ENCODE measurements at places on chromosomes 5 and 9.
A peak's percentile ranks its signal among the peaks of the same experiment; 100 is the strongest.

- H3K36me3 ChIP-seq: no peaks in the 10 kb centered on the region
- H3K27me3 ChIP-seq: no peaks in the 10 kb centered on the region
- no peak overlapping the region for H3K4me3 ChIP-seq
- H3K27ac ChIP-seq: peak overlapping the region; percentile 87
- peak; percentile 55 for DNase-seq
Observed at GRCh38 chr5:139138809-139139208, 59.4 kb downstream of the SIL1 start.

GRCh38 chr9:15142878-15143534 is 164.0 kb downstream of the TTC39B start:
- H3K36me3 ChIP-seq: no peaks in the 10 kb centered on the region
- no peak for DNase-seq
- no peak overlapping the region for H3K4me3 ChIP-seq
- no peaks in the 10 kb centered on the region for H3K27me3 ChIP-seq
- no peaks in the 10 kb centered on the region for H3K4me1 ChIP-seq

DNA sequence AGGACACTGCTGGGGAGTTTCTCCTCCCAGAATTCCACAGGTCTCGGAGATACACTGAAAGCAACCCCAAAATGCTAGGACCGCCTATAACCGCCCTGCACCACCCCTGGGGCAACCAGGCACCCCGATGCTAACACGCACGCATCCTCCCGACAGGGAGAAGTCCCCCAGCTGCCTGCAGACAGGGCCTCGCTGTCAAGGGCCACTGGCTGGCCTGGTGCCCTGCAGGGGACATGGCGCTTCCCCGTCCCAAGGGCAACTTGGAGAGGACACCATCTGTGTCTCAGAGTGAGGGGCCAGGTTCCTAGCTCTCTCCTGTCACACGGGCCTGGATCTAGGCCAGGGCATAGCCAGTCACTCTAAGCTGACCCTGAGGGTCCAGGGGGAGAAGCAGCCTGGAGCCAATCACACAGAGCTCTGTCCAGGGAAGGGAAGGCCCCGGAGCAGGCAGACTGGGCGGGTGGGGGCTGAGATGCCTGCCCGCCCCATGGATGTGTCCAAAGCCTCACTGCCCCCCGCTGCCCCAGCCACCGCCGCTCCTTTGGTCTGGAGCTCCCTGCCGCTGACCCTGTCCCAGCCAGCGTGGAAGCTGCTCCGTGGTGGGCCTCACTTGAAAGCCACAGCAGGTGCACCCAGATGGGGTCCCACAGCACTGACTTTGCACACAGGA is 9.7 kb downstream of the NOTCH1 start:
- no peaks in the 10 kb centered on the region for H3K4me1 ChIP-seq
- H3K27me3 ChIP-seq: no peaks in the 10 kb centered on the region
- no peak for DNase-seq
- H3K36me3 ChIP-seq: no peaks in the 10 kb centered on the region
- no peak overlapping the region for H3K4me3 ChIP-seq

DNA sequence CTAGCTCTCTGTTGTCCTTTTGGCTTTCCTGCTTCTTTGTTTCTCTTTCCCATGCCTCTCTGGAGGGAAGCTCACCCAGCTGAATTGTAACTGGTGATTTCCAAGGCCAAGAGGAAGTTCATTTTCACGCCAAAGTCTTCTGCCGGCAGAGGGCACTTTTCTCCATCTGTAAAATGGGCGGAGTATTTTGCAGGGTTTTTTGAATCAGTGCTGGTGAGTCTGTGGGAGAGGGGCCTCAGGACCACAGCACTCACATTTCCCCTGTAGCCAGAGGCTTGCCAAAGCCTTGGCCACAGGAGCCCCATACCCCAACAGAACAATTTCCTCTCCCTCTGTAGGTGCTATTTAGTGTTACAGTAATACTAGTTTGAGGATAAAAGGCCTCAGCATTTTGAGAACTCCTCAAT is 42.3 kb upstream of the MATR3 start:
- no peak overlapping the region for H3K27ac ChIP-seq
- no peaks in the 10 kb centered on the region for H3K4me1 ChIP-seq
- no peaks in the 10 kb centered on the region for H3K36me3 ChIP-seq
- no peaks in the 10 kb centered on the region for H3K27me3 ChIP-seq

GRCh38 chr9:136626066-136626725 is 36.5 kb upstream of the EGFL7 start:
- no peaks in the 10 kb centered on the region for H3K36me3 ChIP-seq
- DNase-seq: no peak
- H3K4me3 ChIP-seq: no peak overlapping the region
- no peaks in the 10 kb centered on the region for H3K27me3 ChIP-seq
- H3K4me1 ChIP-seq: no peaks in the 10 kb centered on the region
- no peak overlapping the region for H3K27ac ChIP-seq

DNA sequence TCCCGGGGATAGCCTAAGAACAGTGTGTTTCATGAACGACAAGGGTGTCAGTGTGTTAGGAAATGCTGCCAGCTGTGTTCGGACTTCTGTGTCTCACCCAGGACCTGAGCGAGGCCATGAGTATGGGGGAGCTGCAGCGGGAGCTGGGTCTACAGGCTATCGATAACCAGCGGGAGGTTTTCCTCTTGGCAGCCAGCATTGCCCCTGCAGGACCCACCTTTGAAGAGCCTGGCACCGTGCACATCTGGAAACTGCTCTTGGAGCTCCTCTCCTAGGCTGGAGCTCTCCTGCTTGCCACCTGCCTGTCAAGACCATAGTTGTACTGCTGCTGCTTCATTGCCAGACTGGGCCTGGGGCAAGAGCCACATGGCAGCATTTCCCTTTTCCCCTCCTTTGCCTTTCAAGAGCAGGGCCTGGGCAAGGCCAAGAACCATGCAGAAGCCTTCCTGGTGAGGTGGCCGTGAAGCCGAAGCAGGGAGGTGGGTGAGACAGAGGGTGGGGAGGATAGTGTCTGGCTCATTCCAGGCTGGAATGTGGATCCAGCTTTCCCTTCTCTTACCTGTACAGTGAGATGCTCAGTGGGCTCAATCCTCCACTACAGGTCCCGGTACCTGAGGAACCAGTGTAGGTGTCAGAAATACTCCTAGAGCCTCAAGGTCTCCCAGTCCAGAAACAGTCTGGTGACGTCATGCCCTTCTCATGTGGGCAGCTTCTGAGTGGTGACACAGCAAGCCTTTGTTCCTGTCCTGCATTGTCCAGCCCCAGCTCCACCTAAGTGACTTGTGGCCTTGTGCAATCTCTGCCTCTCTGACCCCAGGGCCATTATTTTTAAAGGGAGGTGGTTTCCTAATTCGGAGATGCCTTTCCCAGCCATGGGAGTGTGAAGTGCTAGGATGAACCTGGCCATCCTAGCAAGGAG is 6.6 kb downstream of the ARL10 start:
- no peaks in the 10 kb centered on the region for H3K27me3 ChIP-seq
- H3K27ac ChIP-seq: no peak overlapping the region
- DNase-seq: no peak
- no peak overlapping the region for H3K4me3 ChIP-seq
- H3K36me3 ChIP-seq: no peaks in the 10 kb centered on the region
- no peaks in the 10 kb centered on the region for H3K4me1 ChIP-seq

- H3K27me3 ChIP-seq: no peaks in the 10 kb centered on the region
- no peaks in the 10 kb centered on the region for H3K36me3 ChIP-seq
- H3K27ac ChIP-seq: no peak overlapping the region
- no peaks in the 10 kb centered on the region for H3K4me1 ChIP-seq
- H3K4me3 ChIP-seq: no peak overlapping the region
Observed at GRCh38 chr5:180909782-180910181, 10.8 kb downstream of the BTNL8 start.

GRCh38 chr5:103532086-103532734 is 30.4 kb downstream of the NUDT12 start:
- H3K27ac ChIP-seq: no peak overlapping the region
- H3K27me3 ChIP-seq: no peaks in the 10 kb centered on the region
- H3K4me1 ChIP-seq: no peaks in the 10 kb centered on the region

GRCh38 chr5:143442385-143442784 is 38.9 kb upstream of the NR3C1 start:
- no peak overlapping the region for H3K4me3 ChIP-seq
- DNase-seq: no peak
- H3K27me3 ChIP-seq: no peaks in the 10 kb centered on the region
- no peaks in the 10 kb centered on the region for H3K36me3 ChIP-seq
- H3K4me1 ChIP-seq: no peaks in the 10 kb centered on the region
- H3K27ac ChIP-seq: no peak overlapping the region

- no peaks in the 10 kb centered on the region for H3K27me3 ChIP-seq
- H3K4me1 ChIP-seq: peaks cover 3% of the 10 kb centered on the region
- no peak for DNase-seq
- no peak overlapping the region for H3K27ac ChIP-seq
Observed at GRCh38 chr5:42855811-42856210, 44.1 kb upstream of the SELENOP start.

- no peak overlapping the region for H3K4me3 ChIP-seq
- H3K27me3 ChIP-seq: no peaks in the 10 kb centered on the region
- H3K36me3 ChIP-seq: no peaks in the 10 kb centered on the region
- DNase-seq: no peak
Observed at GRCh38 chr5:14182761-14183160, 39.6 kb downstream of the TRIO start.

DNA sequence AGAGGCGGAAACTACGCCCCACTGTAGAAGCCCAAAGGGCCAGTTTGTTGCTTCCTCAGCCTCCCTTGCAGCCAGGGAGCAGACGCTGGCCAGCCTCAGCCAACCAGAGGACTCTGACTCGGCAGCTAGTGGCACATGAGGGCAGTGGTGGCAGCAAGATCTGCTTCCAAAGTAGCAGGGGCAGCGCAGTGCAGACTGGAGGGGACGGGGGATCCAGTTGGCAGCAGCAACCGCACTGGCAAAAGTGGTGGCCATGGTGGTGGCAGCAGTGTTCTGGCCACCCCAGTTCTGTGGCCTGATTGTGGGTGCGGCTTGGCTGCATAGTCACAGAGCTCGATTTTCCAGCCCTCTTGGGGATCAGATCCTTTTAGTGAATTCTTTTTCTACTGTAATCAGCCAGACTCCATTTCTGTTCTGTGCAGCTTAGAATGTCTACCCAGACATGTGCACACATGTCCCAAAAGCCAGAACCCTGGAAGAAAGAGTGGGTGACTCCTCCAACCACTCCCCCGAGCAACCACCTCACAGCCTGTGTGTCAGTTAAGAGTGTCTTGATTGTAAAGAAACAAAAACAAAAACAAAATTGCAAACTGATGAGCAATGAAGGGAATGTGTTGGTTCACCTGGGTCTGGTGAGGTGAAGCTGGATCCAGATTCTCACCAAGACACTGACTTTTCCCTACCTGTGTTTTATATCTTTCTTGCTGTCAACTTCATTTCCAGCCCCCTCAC is 11.0 kb upstream of the ZBTB43 start:
- no peak overlapping the region for H3K4me3 ChIP-seq
- no peaks in the 10 kb centered on the region for H3K27me3 ChIP-seq
- no peaks in the 10 kb centered on the region for H3K4me1 ChIP-seq
- DNase-seq: no peak

DNA sequence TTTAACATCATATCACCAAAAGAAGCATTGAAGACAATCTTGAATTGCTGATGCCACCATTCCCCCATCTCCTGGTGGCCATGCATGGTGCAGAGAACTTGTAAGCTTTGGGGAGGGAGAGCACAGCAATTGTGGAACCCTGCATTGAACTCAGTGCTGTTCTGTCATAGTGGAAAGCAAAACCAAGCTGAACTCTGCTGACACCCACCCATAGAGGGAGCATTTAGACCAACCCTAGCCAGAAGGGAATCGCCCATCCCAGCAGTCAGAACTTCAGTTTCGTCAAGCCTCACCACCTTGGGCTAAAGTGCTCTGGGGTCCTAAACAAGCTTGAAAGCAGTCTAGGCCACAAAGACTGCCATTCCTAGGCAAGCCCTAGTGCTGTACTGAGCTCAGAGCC is 37.4 kb upstream of the RUSC2 start:
- no peaks in the 10 kb centered on the region for H3K27me3 ChIP-seq
- H3K27ac ChIP-seq: no peak overlapping the region
- H3K36me3 ChIP-seq: no peaks in the 10 kb centered on the region
- DNase-seq: no peak

GRCh38 chr9:35757226-35757891 is 3.3 kb upstream of the MSMP start:
- H3K4me1 ChIP-seq: no peaks in the 10 kb centered on the region
- peak overlapping the region; percentile 52 for H3K4me3 ChIP-seq
- no peak for DNase-seq

DNA sequence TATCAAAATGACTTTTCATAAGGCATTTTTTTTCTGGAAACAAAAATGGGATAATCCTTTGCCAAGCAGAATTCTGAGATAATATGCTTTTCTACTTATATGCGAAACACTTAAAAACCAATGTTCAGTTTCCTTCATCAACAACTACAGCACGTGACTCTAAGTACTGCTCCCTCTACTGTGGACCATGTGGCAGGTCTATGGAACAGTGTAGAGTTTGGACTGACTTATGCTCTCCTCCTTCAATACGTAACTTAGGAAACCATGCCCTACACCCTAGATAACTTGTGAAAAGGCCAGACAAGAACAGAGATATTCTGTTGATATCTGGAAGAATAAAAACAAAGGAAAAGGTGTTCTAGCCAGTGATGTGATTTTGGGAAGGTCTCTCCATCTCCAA is 111.3 kb upstream of the GNA14 start:
- H3K4me3 ChIP-seq: no peak overlapping the region
- no peak overlapping the region for H3K27ac ChIP-seq
- H3K4me1 ChIP-seq: no peaks in the 10 kb centered on the region
- no peaks in the 10 kb centered on the region for H3K27me3 ChIP-seq

- no peaks in the 10 kb centered on the region for H3K27me3 ChIP-seq
- no peak overlapping the region for H3K27ac ChIP-seq
- H3K4me1 ChIP-seq: no peaks in the 10 kb centered on the region
- peaks cover 2% of the 10 kb centered on the region for H3K36me3 ChIP-seq
- no peak overlapping the region for H3K4me3 ChIP-seq
Observed at GRCh38 chr9:91240596-91241165, 121.0 kb downstream of the AUH start.

GRCh38 chr9:127943731-127944144 is 6.1 kb upstream of the DPM2 start:
- H3K4me3 ChIP-seq: no peak overlapping the region
- H3K36me3 ChIP-seq: no peaks in the 10 kb centered on the region
- no peaks in the 10 kb centered on the region for H3K27me3 ChIP-seq
- peak; percentile 92 for DNase-seq
- H3K27ac ChIP-seq: no peak overlapping the region
- H3K4me1 ChIP-seq: no peaks in the 10 kb centered on the region

DNA sequence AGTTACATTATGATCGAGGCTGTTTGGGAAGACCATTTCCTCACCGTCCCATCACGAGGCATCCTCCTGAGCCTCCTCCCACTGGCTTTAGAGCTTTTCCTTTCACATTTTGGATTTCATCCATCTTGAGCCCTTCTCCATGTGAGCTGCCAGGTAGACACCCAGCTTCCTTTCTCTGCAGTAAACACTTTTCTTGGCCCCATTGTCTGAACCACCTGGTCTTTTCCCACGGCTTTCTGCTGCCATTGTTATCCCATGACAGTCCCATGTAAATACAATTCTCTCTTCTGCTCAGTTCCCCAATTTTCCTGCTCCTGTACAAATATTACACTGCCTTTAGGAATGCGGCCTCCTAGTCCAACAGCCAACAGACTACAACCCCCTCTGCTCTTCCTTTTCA is 24.1 kb downstream of the UBE2QL1 start:
- H3K4me3 ChIP-seq: no peak overlapping the region
- H3K36me3 ChIP-seq: no peaks in the 10 kb centered on the region
- no peaks in the 10 kb centered on the region for H3K27me3 ChIP-seq
- no peak for DNase-seq

- H3K4me3 ChIP-seq: no peak overlapping the region
- no peak overlapping the region for H3K27ac ChIP-seq
- H3K4me1 ChIP-seq: no peaks in the 10 kb centered on the region
- H3K27me3 ChIP-seq: no peaks in the 10 kb centered on the region
- DNase-seq: no peak
Observed at GRCh38 chr5:57368010-57368409, 114.6 kb downstream of the ACTBL2 start.

- H3K36me3 ChIP-seq: no peaks in the 10 kb centered on the region
- H3K27me3 ChIP-seq: no peaks in the 10 kb centered on the region
- no peak for DNase-seq
- H3K4me1 ChIP-seq: peaks cover 3% of the 10 kb centered on the region
Observed at GRCh38 chr5:38622723-38623129, 66.3 kb upstream of the LIFR start.
